Muscle of back (tissue), 13 donors: ENCODE measurements at places on chromosomes 11 and 22.
A peak's percentile ranks its signal among the peaks of the same experiment; 100 is the strongest.

GRCh38 chr11:70873736-70874412 lies 378.5 kb downstream of the SHANK2 start:
- no peak for DNase-seq

DNA sequence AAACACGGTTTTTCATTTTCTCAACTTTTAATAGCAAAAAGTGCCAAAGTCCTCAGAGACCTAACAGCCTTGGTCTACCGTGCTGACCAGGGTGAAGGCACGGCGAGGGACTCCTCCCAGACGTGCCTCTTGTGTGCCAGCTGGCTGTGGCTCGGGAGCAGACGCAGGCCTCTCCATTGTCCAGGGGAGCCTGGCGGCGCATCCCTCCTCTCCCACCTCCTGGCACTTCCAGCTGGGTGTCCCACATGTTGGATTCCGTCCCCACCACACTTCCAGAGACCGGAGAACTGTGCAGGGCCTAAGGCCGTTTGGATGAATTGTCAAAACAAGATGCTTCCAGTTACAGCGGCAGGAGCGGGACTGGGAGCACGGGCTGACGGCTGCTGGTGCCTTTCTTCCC lies 11.6 kb downstream of the CDPF1 start:
- DNase-seq: no peak

GRCh38 chr22:20436307-20436767 lies 1.3 kb downstream of the SCARF2 start:
- DNase-seq: peak; percentile 64

GRCh38 chr22:36562261-36562835 lies 33.4 kb upstream of the EIF3D start:
- no peak for DNase-seq

- no peak for DNase-seq
Measured at GRCh38 chr22:26897384-26897783, 240.0 kb downstream of the MIAT start.

- no peak for DNase-seq
Measured at GRCh38 chr11:48013269-48013901, 33.0 kb downstream of the PTPRJ start.

DNA sequence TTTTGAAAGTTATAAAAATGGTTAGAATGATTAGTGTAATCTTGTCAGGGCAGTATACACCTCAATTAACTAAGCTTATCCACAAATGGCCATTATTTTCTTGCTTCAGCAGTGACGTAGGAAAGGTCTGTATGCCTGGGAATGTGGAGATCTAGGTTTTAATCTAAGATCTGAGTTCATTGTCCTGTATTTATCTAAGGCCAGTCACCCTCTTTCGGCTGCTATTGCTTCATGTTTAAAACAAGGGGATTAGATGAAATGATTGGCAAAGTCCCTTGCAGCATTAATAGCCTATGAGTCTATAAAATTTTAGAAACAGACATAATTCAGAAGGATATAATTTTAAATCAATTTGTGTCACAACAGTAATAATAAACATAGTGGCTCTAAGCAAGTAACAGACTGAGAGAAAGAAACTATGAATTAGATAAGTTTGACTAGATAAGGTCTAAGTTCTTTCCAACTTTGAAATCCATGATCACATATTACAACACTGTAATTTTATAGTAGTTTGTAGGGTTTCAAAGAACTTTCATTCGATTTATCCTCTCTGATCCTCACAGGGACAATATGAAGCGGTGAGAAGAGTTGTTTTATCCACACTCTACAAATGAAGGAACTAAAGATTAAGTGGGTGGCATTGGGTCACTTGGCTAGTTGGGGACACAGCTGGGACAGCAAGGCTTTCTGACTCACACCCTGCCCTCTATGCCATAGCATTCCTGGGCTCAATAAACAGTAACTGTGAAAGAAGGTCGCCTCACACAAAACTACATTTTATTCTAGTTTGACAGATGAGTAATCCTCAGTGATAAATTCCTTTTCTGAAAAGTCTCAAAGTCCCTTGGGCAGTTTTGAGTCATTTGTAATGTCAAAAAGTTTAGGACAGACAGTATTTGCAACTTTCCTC lies 60.6 kb upstream of the RDX start:
- DNase-seq: no peak

DNA sequence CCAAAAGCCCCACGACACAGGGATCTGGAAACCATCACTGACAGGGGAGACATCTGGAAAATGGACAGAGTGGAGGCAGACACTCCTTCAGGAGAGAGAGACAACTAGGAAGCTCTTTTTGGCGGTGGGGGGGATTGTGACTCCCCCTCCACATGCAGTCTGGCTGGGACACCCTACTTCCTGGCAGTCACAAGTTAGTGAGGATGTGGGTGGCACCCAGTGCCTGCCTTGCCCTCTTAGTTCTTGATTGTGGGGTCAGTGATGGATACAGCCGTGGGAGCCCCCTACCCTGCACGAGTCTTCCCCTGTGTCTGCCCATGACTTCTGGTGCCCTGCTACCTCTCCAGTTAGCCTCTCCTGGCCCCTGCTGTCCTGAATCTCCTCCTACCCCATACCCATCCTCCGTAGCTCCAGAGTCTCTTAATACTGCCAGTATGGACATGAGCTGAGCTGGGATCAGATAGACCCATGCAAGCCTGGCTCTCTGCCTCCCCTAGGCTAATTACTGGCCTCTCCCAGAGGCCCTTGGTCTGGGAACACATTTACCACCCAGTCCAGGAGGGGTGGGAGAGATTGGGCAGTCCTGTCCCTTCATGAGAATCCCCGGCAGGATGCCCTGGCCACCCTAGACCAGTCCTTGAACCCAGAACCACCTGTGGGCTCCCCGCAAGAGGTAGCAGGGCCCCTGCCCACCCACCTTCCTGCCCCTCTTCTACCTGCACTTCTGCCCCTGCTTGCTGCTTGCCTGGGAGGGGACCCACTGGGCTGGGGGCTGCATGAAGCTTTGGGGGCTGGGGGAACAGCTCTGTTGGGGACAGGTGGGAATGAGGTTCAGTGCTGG lies 22.8 kb downstream of the RHBDD3 start:
- no peak for DNase-seq

GRCh38 chr11:15093432-15093831 lies 20.0 kb downstream of the CALCB start:
- no peak for DNase-seq

- no peak for DNase-seq
Measured at GRCh38 chr11:103619938-103620337, 416.5 kb upstream of the DDI1 start.

GRCh38 chr22:31339148-31339832 lies 6.9 kb downstream of the PATZ1 start:
- DNase-seq: no peak

DNA sequence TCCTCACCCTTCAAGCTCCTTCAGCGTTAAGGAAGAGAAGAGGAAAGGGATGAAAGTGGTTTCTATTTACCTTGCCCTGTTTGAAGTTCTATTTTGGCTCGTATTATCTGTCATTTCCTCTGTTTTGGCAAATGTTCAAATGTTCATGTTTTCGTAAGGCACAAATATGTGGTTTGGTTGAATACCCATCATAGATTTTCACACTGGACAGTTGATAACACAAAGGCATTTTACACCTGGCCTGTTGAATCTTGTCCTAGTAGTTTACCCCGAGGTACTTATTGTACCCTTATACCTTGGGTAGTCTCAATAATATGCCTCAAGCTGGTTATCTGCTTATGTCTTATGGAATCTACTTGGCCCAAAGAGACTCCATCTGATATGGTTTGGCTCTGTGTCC lies 706.9 kb downstream of the METTL15 start:
- DNase-seq: no peak

- no peak for DNase-seq
Measured at GRCh38 chr11:116130122-116130521, 625.9 kb upstream of the CADM1 start.

DNA sequence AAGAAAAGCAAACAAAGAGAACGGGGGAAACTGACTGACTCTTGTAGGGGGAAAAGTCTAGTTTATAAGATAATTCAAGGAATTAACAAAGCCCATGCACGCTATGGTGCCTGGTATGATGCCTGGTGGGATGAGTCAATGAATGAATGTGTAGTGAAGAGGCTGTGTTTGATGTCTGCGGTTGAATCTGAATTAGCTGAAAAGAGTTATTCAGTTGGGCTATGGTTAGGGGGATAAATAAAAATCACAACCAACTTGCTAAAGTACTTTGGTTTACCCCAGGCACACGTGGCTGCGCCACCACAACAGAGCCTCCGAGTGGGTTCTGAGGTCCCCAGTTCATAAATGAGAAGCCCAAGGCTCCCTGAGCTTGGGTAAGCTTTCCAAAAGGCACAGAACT lies 369.3 kb upstream of the SYN3 start:
- no peak for DNase-seq

GRCh38 chr11:106471276-106471675 lies 393.8 kb downstream of the AASDHPPT start:
- DNase-seq: no peak

- no peak for DNase-seq
Measured at GRCh38 chr11:35207471-35208403, 68.8 kb downstream of the CD44 start.

GRCh38 chr11:16001899-16002426 lies 354.4 kb downstream of the SOX6 start:
- DNase-seq: no peak
